Fibroblast of villous mesenchyme (primary cell): ENCODE measurements at places on chromosomes 5 and 9.
A peak's percentile ranks its signal among the peaks of the same experiment; 100 is the strongest.

DNA sequence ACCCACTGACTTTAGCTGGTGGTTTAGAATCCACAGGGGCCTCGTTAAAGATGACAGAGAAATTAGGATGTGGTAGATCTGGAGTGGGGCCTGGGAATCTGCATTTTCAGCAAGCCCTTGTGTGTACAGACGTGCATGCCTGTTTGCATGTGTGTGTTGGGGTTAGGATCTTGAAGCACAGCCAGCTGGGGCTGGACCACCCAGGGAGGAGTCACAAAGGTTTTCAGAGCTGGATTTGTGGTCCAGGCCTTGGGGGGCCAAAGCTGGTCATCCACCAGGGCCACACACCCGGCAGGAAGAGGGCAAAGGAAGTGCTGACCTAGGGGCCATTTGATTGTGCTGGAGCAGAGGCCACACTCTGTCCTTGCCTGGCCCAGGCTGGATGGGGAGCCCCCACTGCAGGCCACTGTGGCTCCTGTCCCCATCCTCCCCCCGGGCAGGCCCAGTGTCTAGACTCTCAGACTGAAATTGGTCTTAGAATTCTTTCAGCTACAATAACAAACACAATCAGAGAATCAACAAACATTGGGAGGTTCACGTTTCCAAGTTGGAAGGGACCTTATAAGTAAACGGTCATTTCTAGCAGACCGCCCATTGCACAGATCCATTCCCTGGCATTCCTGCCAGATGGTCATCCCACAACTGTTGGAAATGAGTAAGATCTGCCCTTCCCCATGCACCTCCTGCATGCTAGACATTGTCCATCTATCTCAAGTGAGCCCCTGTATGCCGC, 10.3 kb downstream of the CDX1 start:
- DNase-seq: no peak

DNA sequence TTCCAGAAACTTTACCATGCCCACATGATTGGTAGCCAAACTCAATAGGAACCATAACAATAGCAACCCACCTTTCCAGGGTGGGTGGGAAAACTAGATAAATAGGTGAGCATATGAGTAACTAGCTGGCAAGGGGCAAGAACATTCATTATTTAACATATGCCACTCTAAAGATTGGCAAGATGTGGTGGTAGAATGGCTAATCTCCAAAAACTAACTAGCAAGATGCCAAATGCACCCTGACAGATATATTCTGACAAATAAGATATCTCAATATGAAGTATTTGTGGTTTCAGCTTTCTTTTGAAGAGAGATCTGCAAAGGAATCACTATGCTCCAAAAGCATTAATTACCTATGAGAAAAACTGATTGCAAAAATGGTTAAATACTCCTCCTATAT, 895.6 kb downstream of the TLE1 start:
- DNase-seq: no peak

GRCh38 chr5:73796164-73797131, 170.5 kb downstream of the ARHGEF28 start:
- DNase-seq: peak; percentile 94

GRCh38 chr9:105405514-105406131, 42.2 kb upstream of the FSD1L start:
- DNase-seq: peak; percentile 25

DNA sequence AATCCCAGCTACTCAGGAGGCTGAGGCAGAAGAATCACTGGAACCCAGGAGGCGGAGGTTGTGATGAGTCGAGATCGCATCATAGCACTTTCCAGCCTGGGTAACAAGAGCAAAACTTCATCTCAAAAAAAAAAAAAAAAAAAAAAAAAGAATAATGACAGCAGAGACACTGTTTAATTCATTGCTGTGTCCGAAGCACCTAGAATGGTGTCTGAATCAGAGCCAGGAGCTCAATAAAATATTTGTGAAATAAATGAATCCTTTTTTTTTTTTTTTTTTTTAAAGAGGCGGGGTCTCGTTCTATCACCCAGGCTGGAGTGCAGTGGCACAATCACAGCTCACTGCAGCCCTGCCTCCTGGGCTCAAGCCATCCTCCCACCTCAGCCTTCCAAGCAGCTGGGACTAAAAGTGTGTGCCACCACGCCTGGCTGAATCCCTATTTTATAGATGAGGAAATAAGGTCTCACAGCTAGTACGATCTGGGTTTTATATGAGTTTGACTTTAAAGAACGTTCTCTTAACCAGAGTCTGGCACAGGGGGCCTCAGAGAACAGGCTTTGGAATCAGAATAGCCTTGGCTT, 47.8 kb downstream of the THOC3 start:
- no peak for DNase-seq

- DNase-seq: no peak
Observed at GRCh38 chr5:108321341-108321740, 60.6 kb downstream of the FBXL17 start.

DNA sequence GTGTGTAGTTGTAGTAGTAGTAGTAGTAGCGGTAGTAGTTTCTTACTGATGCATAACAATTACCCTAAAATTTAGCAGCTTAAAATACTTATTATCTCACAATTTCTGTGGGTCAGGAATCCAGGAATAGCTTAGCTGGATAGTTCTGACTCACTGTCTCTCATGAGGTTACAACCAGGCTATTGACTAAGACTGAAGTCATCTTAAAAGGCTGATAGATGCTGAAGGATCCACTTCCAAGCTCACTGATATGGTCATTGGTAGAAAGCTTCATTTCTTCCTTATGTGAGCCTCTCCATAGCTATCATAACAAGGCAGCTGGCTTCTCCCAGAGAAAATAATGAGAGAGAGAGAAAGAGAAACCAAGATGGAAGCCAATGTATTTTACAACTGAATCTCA, 147.5 kb upstream of the FBXL17 start:
- DNase-seq: no peak
